ENCODE measurements at places on chromosomes 7 and 10.

GRCh38 chr10:59708816-59709394 lies 745 bp downstream of the SLC16A9 start:
- peak; percentile 33 for DNase-seq

DNA sequence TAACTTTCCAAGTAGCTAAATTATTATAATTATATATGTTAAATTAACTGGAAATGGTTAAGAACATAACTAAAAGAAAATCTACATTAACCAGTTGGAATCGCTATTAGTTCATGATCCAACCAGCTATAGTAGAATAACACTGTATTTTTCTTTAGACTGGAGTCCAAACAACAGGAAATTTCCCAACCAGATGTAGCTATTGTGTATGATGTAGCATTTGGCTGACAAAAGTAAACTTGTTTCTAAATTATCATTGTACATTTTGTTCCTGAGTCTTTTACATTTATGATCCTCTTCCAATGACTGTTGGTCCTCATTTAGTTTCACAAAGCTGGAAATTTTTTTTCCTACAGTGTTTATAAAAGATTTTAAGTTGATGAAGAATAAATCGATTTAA lies 62.1 kb downstream of the PAPSS2 start:
- DNase-seq: no peak

DNA sequence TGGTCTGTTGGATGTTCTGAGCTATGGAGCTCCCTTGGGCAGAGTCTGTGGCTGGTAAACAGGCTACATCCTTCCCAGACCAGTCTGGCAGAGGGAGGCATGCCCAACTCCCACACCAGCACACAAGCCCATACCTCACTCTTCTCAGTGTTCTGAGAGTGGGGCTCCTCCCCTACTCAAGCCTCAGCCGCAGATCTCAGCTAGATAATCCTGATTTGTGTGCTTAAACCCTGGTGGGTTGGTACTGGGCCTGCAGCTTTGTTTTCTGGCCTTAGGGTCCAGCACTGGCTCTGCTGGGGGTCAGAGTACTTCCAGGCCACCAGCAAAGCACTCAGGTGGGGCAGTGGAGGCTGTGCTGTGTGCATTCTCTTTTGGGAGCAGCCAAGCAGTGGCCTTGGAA lies 70.4 kb downstream of the MGAM2 start:
- no peak for DNase-seq

DNA sequence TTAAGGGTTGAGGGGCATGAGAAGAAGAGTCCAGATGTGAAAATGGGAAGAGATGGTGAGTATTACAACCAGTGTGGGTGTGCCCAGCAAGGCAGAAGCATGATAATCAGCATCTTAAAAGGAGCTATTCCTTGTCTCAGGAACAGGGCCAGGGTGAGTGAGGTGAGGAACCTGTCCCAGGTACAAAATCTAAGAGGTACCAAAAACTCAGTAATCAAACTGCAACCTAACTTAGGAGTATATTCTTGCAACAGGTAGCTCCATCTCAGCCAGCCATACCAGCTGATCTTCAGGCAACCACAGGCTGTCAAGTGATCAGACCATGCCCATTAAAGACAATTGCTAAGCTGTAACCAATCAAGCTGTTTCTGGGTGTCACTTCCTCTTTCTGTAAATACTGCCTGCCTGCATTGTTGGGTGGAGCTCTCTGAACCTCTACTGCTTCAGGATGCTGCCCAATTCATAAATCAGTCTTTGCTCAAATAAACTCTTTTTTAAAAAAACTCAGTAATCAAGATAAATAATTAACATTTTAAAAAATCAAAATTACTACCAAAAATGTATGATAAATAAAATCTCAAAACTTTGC lies 7.4 kb downstream of the KEL start:
- DNase-seq: peak; percentile 55

- no peak for DNase-seq
Measured at GRCh38 chr10:35546824-35547225, 58.3 kb upstream of the GJD4 start.

- no peak for DNase-seq
Measured at GRCh38 chr7:131222171-131222570, 105.5 kb upstream of the MKLN1 start.

DNA sequence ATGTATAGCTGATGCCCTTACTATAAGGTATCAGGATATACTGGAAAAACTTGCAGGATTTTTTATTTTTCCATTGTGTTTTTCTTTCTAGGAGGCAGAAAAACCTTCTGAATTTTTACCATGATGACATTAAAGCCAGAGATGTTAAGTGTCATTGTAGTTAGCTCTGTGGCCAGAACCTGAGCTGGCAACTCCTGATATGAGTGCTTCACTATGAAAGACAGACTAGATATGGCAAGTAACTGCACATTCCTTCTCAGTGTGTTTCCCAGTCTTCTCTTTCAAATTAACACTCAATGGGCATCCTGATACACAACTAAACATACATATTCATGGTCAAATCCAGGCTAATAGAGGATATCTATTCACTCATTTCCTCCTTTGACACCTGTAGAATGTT lies 166.2 kb downstream of the CTTNBP2 start:
- DNase-seq: no peak

GRCh38 chr7:105788816-105789349 lies 87.5 kb downstream of the ATXN7L1 start:
- DNase-seq: no peak

GRCh38 chr10:71622154-71622526 lies 97.4 kb downstream of the C10orf105 start:
- DNase-seq: no peak

- no peak for DNase-seq
Measured at GRCh38 chr7:19830604-19831003, 57.2 kb upstream of the TMEM196 start.

GRCh38 chr7:152085131-152085530 lies 59.7 kb downstream of the GALNT11 start:
- DNase-seq: no peak

GRCh38 chr7:11730725-11731124 lies 101.3 kb downstream of the THSD7A start:
- no peak for DNase-seq

GRCh38 chr10:77471069-77471536 lies 166.5 kb downstream of the KCNMA1 start:
- no peak for DNase-seq

DNA sequence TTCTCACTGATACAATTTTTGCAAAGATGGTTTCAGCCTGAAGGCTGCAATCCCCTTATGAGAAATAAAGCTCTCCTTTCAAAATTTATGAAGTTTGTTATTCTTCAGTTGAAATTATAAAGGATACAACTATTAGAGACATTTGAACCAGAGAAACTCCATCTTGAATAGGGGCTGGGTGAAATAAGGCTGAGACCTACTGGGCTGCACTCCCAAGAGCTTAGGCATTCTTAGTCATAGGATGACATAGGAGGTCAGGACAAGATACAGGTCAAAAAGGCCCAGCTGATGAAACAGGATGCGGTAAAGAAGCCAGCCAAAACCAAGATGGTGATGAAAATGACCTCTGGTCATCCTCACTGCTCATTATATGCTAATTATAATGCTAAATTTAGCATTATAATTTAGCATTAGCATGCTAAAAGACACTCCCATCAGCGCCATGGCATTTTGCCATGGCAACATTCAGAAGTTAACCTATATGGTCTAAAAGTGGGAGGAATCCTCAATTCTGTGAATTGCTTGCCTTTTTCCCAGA lies 22.4 kb upstream of the IFIT1B start:
- DNase-seq: no peak

GRCh38 chr7:23863209-23863787 lies 153.3 kb downstream of the STK31 start:
- peak; percentile 44 for DNase-seq

DNA sequence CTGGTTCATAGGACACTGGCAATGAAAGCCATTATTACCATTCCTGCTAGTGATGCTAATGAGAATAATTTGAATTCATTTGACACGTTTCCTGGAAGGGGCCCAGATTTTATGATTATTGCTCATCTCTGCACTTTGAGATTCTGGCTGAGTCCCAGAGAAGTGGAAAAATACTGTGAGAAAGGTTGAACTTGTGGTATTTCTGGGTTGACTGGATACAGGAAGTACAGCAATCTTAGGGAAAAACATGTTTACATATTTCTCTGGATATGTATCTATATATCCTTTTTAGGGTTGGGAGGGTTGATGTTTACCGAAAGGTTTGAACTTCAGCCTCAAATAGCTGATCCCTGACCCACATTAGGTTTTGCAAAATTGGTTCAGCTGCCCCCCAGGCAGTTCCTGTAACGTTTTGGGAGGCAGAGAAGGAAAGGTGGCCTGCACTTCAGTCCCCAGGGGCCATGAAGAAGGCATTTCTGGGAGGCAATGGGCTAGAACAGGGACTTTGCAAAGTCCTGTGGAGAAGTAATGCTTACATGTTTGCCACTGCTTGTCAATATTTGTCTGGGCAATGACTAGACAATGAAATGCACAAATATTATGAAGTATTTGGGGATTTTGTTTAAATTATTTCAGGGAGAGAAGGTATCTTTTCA lies 253.7 kb upstream of the PITRM1 start:
- no peak for DNase-seq

GRCh38 chr10:95517536-95518454 lies 43.4 kb downstream of the SORBS1 start:
- peak; percentile 87 for DNase-seq

- DNase-seq: no peak
Measured at GRCh38 chr10:2294739-2295138, 557.4 kb upstream of the ADARB2 start.
